ENCODE measurements at places on chromosomes 5 and 9.

DNA sequence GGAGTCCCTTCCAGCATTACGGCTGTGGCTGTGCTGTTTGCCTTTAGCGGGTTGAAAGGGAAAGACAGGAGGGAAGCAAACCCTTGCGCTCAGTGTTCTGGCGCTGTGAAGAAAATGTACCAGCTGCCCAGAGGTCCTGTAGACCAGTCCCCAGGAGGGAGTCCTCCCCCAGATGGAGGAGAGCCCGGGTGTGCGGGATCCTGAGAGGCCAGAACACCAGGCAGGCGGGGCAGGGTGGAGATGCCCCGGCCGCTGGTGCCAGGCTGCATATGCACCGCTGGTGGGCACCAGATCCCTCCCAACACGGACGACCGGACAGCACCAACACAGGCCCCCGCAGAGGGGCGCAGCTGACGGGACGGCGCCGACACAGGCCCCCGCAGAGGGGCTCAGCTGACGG lies 37.2 kb upstream of the SLC9A3 start:
- DNase-seq: no peak

DNA sequence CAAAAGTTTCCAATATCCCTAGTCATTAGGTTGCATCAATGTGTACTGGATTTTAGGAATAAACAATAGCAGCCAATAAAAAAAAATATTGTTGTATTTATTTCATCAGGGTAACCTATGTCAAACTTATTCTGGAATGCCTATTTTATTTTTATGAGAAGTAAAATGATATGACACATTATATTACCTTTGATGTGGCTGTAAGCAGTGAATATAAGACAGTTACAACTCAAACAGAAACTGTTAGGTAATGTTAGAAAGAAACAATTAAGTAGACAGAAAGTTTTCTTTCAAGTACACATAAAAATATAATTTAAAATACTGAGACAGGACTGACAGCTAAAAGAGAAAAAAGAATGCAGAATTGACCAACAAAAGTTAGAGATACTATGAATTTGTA lies 65.5 kb downstream of the GNG10 start:
- DNase-seq: no peak

DNA sequence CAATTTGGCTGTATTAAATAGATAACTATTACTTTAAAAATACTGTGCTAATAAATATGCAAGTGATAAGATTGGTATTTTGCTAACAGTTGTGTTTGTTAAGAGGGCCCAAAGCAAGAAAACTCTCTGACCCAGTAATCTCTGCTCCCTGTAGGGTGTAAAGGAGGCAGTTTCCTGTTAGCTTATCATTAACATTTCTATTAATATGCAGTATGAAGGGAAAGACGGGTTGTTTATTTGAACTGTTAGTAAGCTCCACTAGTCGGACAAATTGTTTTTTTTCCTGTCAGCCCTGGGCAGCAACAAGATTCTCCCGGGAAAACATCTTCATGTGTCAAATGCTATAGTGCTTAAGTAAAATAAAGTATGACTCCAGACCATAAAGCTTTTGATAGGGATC lies 35.6 kb downstream of the ERP44 start:
- no peak for DNase-seq

DNA sequence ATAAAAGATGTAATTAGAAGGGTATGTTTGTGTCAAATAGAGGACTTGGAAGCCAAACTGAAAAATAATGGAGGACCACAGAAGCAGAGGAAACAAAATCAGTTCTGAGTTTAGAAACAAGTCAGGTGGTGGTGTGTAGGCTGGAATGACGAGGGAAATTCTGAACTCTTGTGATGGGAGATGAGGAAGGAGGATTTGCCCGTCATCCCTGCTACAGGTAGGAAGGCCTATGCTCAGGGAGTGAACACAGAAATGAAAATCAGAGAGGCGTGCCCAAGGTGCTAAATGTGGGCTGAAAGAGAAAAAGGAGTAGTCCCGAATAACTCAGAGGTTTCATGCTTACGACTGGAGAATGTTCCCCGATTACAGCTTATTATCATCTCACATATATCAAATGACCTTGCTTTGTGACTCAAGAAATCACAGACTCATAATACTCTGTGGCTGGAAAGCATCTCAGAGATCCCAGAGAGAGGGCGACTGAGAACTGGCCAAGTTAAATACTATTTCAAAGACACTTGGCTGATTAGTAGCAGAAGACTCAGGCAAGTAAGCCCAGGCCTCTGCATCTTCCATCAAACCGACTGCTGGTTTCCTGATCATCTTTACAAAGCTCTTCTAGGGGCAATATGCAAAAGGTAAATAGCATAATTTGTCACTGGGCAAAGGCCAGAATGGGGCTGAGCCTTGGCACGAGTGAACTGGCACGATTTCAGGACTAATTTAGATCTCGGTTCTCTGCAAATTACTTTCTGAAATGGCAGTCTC lies 126.0 kb downstream of the SUSD1 start:
- DNase-seq: no peak

GRCh38 chr9:127122176-127123063 lies at the start of gene ANGPTL2:
Gene ANGPTL2 (minus strand): TSS chr9:127122635. CDS start chr9:127108731, 13,904 bp downstream.
- no peak for DNase-seq

GRCh38 chr9:134325813-134326723 lies at the start of gene RXRA:
Gene RXRA (plus strand): TSS chr9:134326455. CDS start chr9:134326632, 177 bp downstream.
- DNase-seq: peak; percentile 65

GRCh38 chr5:56983593-56984361 lies 31.9 kb upstream of the MIER3 start:
- no peak for DNase-seq

DNA sequence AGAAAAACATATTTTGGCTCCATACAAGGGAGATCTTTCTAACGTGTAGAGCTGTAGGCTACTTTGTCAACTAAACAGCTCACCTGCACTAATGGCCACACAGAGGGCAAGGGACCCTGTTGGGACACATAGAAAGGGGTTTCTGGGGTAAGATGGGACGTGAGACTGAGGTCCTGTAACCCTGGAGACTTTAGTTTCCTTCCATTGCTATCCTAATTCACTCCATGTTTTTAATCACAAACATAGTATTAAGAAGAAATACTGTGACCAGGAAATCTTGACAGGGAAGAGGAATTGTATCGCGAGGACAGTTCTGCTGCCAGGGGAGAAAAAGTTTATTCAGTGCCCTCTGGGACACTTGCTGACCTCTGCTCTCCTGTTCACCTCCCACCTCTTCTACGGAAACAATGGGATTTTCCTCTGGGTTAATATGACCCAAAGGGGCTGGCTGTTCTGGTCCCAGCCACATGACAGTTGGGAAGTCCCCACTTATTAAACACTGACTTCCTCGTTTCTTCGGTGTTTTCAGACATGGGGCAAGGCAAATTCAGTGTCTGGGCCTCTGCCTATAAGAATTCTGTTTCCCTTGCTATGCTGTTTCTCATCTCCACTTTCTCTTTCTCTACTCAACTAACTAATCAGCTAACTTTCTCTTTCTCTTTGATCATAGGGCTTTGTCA lies 106.9 kb upstream of the SEMA6A start:
- DNase-seq: no peak

DNA sequence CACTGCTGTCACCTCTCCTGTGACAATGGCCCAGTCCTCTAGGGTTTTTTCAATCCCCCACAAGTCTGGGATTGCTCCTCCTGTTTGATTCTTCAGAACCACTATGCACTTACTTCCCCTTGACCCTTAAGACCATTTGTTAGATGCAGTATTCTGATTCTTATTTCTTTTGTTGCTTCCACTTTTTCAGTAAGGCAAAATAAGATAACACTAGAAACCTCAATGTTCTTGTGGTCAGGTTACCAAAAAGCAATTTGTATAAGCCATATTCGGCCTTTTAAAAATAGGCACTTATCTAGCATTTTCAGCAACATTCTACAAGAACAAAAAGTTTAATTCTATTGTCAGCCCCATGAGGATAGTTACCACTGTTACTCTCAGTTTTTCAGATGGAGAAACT lies 220.0 kb downstream of the KDM4C start:
- DNase-seq: no peak

DNA sequence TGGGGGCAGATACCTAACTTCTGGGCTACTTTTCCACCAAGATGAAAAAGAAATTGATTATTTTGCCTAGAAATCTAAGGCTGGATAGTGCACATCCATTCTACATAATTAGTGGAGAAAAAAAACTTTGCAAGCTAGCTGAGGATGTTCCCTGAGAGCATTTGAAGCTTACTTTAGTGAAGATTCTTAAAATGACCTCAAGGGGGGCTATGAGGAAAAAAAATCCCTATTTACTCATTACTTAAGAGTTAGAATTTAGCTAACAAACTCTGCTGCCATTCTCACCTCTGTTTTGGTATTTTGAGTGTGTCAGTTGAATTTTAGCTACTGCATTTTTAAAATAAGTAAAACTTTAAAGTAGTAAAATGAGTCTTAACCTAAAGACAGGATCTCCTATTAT lies 9.2 kb upstream of the FGF10 start:
- DNase-seq: no peak
